Stimulated activated CD8-positive, alpha-beta memory T cell treated with anti-CD3 and anti-CD28 coated beads, Interleukin-4, amount 100 ng/mL, for 4 hours (primary cell): ENCODE measurements at places on chromosomes 16 and 17.

- DNase-seq, result no peak
Observed at GRCh38 chr16:89103156-89103555, 9.5 kb downstream of the ACSF3 start.

DNA sequence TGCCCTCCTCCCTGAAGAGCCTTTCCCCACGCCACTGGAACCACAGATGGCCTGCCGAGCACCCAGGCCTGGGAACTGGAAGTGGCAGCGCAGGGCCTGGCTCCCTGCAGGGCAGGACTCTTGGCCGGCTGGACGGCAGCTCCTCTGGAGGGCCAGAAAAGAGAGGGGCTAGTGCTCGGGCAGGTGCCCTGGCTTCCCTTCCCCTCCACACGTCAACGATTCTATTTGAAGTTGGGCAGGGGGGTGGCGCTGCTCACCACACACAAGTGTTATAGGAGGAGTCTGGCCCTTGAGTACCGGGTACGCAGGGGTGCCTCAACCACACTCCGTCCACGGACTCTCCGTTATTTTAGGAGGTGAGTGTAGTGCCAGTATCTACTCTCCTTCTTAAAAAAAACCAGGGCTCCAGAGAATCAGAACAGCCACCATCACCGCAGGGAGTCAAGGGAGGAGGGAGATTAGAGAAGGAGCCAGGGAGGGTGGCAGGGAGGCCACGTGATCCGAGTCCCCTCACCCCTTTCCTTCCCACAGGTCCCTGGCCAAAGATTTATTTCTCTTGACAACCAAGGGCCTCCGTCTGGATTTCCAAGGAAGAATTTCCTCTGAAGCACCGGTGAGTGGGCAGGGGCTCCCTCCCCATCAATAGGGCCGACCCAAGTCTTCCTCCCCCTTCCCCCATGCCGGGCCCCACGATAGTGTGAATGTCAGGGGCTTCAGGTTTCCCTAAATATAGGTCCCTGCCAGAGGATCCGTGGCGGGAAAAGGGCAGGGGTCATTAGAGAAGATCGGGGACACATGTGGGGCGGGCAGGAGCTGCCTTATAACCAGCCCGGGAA lies 1.4 kb upstream of the ALDOA start:
- peak; percentile 43 for DNase-seq

DNA sequence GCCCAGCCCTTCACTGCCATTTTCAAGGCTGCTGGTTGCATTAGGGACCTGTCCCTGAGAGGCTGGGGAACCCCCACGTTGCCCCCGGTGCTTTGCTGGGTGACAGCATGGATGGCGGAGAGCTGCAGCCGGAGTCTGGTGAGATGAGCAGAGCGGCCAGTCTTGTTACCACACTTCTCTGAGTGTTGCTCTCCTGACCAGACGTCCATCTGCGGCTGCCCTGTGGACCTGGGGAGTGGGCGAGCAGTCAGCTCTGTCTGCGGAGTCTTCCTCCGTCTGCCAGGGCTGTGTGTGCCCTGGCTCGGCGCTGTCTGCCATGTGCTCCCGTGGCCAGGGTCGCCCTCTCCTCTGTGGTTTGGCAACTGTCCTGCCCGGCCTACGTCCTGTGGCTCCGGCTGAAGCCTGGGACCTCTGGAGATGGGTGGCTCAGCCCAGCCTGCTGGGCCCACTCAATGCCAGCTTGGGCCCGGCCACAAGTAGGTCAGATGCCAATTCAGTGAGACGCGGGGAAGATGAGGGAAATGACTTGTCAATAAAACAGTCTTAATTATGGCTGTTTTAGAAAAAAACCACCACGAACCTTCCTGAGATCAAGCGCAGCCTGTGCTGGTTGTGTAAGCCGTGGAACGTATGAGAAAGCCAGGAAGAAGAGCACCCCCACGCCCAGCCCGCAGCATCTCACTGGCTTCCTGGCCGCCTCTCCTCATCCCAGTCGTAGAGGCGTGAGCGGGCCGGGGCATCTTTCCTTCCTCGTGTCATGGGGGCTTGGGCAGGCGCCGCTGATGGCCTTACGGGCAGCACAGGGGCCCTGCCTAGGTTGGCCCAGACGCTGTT lies 7.9 kb downstream of the KCTD5 start:
- DNase-seq, result no peak

DNA sequence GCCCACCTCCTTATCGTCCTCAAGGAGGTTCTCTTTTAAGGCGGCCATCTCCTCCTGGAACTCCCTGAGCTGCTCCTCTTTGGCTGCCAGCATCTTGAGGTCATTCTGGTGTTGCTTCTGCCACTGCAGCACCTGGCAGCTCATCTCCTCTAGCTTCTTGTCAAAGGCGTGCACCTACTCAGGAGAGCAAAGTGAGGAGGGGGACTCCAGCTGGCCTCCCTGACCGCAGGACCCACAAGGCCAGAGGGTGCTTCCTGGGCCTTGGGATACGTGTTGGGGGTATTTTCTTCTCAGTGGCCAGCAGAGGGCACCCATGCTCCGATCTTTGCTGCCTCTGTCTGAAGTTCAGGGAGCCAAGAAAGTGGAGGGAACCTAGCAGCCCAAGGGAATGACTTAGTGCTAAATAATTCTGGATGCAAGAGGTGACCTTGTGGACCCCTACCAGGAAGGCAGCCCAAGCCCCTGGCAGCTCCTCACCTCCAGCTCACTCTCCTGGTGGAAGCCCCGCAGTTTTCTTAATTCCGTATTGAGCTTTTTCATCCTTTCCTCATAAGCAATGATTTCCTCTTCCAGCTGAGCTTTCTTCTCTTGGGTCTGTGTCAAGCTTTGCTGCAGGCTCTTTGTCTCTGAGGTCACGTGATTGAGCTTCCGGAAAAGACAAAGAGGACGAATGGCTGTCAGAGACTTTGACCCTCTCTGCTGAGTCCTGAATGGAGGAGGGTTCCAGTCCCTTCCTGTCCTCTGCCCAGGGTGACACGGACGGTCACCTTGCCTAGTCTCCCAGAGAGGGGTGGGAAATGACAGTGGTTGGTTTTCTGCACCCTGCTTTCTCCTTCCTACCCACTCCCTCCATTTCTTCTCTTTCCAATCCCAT lies 31.4 kb downstream of the DHX38 start:
- DNase-seq, result peak; percentile 13

- DNase-seq, result no peak
Observed at GRCh38 chr17:45393411-45393810, 39.3 kb downstream of the ARHGAP27 start.

DNA sequence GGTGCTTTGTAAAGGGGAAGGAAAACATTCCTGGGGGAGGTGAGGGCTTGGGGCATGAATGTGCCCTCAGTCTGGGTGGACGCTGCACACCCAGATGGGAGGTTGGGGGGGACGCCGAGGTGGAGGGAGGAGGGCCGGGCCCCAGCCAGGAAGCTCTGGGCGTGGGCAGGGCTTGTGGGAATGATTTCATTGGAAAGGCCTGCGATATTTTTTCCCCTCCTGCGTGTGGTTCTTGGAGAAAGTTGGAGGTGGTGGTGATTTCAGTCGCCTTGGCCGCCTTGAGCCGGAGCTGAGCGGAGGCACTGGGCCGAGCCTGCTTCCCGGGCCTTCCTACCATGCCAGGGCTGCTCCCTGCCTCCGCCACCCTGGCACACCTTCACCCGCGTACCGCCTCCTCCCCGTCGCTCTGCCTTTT lies 26.4 kb upstream of the CLEC18A start:
- DNase-seq, result no peak

DNA sequence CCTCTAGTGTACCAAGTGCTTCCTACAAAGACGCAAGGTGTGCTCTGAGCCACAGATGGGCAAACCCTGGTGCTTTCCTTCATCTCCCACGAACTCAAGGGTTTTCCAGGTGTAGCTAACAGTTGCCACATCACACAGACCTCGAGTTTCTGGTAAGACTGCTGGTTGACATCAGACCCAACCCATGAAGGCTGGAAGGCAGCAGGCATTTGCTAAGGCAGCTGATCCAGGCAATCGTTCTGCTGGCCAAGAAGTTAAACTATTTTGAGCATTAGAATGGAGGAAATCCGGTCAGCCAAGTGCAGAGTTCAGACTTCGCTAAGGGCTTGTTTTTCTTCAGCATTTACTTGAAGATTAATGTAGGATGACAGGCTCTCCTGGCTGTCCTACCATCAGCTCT lies 11.5 kb downstream of the HAS3 start:
- DNase-seq, result no peak

- no peak for DNase-seq
Observed at GRCh38 chr17:73172252-73172651, 7.4 kb downstream of the SSTR2 start.

GRCh38 chr16:80208015-80208414 lies 332.8 kb upstream of the DYNLRB2 start:
- no peak for DNase-seq

- no peak for DNase-seq
Observed at GRCh38 chr17:75856062-75856756, 1.1 kb upstream of the WBP2 start.

DNA sequence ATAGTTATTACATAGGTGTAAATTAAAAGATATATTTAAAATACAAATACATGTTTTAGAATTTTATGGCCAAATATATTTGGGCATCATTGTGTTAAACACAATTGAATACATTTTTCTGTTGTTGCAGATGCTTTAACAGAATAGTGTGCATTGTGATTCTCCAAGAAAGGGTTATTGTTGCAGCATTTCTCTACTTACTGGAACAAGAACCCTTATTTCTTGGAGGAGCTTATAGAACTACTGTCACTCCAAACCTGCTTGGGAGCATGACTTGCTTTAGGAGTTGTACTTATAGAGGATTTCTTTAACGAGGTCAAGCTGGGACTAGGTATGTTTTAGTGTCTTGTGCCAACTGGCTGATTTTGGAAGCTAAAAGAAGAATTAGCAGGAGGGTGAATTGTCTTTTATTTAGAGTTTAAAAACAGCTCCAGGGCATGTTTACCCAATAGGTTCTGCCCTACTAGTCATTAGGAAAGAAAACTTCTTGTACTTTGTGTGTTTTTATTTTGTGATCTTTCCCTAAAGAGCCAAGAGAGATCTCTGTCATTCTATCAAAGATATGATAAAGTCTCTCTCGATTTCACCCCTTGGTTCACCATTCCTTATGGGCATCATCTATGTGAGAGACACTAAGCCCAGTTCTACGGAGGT lies 279.8 kb upstream of the SALL1 start:
- no peak for DNase-seq

DNA sequence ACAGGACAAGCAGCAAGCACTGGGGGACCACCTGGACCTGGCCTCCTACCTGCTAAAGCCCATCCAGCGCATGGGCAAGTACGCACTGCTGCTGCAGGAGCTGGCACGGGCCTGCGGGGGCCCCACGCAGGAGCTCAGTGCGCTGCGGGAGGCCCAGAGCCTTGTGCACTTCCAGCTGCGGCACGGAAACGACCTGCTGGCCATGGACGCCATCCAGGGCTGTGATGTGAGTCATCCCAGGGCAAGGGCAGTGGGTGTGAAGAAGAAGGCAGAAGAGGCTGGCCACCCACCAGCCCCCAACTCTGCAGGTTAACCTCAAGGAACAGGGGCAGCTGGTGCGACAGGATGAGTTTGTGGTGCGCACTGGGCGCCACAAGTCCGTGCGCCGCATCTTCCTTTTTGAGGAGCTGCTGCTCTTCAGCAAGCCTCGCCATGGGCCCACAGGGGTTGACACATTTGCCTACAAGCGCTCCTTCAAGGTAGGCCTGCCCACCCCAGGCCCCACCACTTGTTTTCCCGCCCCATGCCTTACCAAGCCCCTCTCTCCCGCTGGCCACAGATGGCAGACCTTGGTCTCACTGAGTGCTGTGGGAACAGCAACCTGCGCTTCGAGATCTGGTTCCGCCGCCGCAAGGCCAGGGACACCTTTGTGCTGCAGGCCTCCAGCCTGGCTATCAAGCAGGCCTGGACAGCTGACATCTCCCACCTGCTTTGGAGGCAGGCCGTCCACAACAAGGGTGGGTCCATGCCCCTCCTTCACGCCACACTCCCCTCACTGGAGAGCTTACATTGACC lies 7.3 kb downstream of the PLEKHG4 start:
- DNase-seq, result no peak

- DNase-seq, result no peak
Observed at GRCh38 chr17:67911059-67911782, 85.0 kb downstream of the C17orf58 start.

- no peak for DNase-seq
Observed at GRCh38 chr17:79081571-79082276, 7.1 kb downstream of the ENGASE start.
